IMR-90 (cell line): ENCODE measurements at places on chromosomes 4 and X. TPM values are rescaled to one million over a fixed set of nuclear protein-coding genes. Genes with fewer than 3 reads are reported as not detected.

Gene CC2D2A
- polyA plus RNA-seq: 16.7 and 20.8 TPM in 2 replicates

- no peak for DNase-seq
Measured at GRCh38 chr4:36206603-36207311, 37.6 kb downstream of the ARAP2 start.

- no peak for DNase-seq
Measured at GRCh38 chr4:165827018-165827417, 46.0 kb upstream of the TLL1 start.

DNA sequence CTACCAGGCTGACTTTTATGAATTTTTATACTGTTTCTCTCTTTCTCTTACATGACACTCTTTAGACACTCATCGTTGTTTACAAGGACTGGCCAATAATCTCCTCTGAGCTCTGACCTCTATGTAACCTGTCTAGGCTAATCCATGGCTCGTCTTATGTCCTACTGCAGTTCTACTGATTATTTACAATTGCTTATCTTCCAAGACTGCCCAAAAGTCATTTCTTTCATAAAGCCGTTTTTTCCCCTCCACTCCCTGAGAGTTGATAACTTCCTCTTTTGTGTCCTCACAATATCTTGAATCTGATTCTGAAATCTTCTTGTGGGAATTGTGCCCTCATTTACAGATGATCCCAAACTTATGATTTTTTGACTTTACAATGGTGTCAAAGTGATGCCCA, 18.3 kb upstream of the SNCA start:
- no peak for DNase-seq

- DNase-seq: peak; percentile 71
Measured at GRCh38 chrX:53263597-53264094, 17.7 kb downstream of the IQSEC2 start.

DNA sequence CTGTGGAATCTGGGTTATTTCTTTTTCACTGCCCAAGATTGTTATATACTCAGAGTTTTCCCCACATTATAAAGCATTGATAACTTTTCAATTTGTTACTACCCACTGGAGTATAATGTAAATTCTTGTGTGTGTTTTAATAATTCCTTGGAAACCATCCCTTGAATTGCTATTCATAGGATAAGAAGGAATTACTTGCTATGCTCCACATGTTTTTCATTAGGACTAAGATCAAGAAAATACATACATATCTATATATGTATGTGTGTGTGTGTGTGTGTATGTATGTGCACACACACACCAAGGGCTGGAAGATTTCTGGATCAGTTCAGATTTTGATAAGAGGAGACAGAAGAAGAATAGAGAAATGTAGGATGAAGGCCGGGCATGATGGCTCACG, 206.4 kb upstream of the JADE1 start:
- no peak for DNase-seq
